ENCODE measurements at places on chromosomes 5 and 9.

DNA sequence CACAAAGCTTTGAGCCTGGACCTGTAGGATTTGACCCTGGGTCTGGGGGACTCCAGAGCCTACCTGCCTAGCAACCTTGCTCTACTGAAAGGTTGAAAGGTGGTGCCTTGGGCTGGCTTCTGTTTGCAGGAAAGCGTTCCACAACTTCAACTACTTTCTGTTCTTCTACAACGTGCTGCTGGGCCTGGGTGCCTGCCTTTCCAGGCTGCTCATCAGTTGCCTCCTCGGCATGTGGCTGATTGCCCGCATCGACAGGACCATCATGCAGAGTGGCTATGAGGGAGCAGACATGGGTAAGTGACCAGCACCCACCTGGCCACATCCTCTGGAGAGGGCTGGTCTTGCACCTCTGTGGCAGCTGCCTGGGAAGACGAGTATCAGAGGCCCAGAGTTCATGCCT is 13.6 kb upstream of the CCDC180 start:
- no peak for DNase-seq

DNA sequence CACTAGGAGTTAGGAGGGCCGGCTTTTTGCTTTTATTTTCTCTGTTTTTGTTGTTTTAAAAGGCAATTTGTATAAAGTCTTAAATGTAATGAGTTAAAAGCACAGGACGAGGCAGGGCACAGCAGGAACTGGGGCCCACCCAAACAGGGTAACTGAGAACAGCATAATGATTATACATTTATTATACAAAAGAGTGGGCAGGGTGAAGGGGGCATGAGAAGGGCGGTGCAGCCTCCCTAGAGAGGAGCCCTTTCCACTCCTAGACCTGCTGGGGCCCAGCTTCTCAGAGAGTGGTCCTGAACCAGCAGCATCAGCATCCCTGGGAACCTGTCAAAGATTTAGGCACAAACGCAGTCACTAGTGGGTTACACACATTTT is 438.0 kb downstream of the AGTPBP1 start:
- DNase-seq = no peak

DNA sequence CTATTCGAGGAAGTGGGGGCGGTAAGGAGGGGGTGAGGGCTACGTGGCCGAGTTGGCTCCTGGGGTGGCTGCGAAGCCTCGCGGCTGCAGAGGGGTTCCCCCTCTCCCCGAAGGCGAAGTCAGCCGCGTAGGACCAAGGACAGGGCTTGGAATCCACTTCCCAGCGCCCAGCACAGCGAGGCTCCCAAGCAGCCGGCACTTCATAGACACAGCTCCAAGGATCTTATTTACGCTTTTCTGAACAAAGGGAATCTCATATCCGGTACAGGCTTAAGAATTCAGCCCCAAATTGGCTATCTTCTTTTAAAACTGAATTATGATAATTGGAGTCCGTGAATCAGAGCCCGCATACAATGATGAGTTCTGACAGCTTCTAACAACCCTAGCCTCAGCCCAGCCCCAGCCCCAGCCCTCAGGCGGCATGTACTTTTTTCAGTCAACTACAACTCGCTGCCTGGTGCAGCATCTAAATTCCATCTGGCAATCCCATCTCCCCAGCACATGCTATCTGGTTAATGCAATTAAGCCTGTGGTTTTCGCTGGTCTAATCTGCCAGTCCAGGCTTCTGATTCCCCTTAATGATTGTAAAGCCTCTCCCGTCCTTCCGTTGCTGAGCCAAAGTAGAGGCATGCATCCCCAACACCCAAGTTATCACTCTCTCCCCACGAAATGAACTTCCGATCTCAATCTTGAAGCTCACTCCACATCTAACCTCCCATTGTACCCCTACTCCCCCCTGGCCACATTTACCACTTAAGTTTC is 1.0 kb downstream of the ELAVL2 start:
- no peak for DNase-seq

DNA sequence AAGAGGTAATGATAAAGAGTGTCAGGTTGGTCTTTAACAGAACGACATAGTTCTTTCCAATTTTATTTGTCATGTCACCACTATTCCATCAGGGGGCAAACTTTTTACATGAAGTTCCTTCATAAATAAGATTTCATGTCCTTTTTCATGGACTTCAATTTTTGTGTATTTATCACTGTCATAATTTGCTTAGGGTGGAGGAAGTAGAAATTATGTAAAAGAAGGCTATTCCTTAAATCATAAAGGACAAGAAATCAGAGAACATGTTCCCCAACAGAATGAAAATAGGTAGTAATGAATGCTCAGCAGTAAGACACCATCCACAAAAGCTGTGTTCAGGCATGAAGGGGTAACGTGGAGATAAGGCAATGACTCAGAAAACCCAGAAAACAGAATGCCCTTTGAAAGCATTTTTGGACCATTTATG is 72.7 kb downstream of the ZFAND5 start:
- DNase-seq = no peak

DNA sequence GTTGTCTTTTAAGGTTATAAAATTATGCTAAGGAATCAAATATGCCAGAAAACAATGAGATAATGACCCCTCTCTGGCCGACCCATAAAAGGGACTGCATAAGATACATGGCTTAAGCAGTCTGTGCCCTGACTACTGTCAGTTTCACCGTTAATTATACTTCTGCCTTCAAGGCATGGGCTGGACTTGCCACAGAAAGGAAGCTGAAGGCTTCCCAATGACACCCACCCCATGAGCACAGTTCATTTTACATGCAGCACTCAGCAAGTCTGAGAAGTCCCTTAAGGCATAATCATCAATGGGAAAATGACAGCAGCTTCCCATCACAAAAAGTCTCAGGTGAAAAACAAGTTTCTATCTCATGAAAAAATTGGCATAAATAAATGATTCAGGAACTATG is 175.6 kb downstream of the GLIS3 start:
- DNase-seq = no peak
